ENCODE measurements at places on chromosomes 12 and 14. TPM values are rescaled to one million over a fixed set of nuclear protein-coding genes. Genes with fewer than 3 reads are reported as not detected.
A peak's percentile ranks its signal among the peaks of the same experiment; 100 is the strongest.

DNA sequence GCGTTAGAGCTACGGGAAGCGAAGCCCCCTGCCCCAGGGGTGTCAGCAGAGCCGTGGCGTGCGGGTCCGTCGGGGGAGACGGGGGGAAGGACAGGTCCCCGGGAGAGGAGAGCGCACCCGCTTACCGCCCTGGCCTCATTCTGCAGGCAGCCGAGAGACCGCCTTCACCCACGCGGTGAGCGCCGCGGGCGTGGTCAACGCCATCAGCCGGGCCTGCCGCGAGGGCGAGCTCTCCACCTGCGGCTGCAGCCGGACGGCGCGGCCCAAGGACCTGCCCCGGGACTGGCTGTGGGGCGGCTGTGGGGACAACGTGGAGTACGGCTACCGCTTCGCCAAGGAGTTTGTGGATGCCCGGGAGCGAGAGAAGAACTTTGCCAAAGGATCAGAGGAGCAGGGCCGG is 10.5 kb downstream of the WNT5B start:
- DNase-seq: no peak

GRCh38 chr14:58107947-58108552 is 44.0 kb downstream of the ARMH4 start:
- DNase-seq: peak; percentile 25

GRCh38 chr14:98798099-98798498 is 473.9 kb downstream of the BCL11B start:
- no peak for DNase-seq

GRCh38 chr14:100536721-100537445 is 50.3 kb downstream of the BEGAIN start:
- DNase-seq: no peak

DNA sequence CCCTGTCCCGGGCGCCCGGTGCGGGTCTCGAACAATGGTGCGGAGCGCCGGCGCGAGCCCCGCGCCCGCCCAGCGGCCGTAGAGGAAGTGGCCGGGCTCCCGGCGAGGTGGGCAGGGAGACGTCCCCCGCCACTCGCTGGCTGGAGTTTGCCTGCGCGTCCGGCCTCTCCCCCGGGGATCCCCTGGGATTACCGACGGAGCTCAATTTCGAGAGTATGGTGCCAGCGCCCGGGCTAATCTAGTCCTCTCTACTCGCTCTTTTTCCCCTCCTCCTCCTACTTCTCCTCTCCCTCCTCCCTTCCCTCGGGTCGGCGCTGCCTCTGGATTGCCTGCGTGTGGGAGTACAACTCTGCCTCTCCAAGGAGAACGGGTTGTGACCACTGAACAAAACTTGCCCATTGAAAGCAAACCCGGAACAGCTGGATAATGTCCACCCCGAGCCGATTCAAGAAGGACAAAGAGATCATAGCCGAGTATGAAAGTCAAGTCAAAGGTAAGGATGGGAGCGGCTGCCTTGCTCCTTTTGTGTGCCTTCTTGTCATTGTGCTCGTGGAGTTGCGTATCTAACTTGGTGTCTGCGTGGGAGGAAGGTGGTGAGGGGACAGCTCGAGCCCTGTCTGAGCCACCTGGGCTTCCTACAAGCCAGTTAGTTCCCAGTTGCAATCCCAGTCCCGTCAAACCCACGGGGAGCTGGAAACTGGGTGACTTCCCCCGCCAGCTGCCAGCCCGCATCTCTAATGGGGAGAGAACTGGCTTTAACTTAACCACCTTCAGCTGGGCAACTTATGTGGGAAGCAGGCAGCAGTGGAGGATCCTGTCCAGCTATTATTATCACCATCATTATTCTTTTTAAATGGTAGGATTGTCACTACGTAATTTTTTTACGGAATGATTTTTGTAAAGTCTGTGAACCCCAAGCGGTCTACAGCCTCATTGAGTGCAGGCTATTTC is at the start of gene SRGAP1:
Gene SRGAP1, plus strand, starts transcription at position 310 of the 951 bp plus-strand sequence. Its CDS starts 117 bp downstream, at position 427.
- peak; percentile 55 for DNase-seq

DNA sequence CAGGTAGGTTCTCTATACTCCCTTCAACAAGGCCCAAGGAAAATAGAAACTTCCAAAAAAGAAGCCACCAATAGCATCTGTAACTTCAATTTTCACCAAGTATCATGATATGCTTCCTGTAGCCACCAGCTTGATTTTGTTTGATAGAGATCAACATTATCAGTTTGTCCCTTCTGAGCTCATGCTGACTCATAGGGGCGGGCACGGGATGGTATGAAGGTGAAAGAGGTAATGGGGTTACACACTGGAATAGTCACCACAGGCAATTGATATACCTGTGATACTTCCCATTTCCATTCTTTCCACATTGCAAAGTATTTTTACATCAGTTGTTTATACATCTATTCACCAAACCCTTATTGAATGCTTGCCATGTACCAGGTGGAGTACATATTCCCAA is 134.1 kb downstream of the KCNA5 start:
- no peak for DNase-seq

DNA sequence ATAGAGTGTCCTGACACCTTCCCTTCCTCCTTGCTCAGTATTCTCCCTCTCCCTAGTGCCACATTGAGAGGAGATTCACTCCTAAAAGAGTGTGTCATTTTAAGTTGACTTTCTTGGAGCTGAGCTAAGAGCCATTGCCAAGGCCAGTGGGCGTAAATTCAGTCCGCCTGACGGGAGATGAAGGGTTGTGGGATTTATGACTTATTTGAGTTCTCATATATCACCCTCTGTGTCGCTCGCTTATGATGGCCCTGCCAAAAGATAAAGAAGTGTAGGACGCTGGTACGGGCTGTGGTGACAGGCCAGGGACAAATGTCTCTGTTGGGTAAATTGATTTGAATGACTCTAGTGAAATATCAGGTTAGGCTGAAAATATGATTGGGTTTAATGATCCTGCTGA is 867.4 kb downstream of the NRXN3 start:
- DNase-seq: no peak

DNA sequence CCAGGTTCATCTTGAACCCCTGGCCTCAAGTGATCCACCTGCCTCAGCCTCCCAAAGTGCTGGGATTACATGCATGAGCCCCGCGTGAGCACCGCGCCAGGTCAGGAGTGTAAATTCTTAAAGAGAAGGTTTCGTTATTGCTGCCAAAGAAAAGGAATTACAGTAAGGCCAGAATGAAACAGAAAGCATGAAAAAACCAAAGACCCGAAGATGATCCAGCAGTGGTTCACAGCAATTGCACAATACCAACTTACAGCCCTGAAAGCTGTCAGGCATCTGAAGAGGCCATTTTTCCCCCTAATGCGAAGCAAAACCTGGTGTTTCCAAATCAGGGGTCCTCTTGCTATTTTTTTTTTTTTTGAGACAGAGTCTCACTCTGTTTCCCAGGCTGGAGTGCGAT is 10.3 kb downstream of the RBM23 start:
- DNase-seq: no peak

- DNase-seq: no peak
Measured at GRCh38 chr12:130222519-130223218, 60.4 kb downstream of the FZD10 start.

ACSM4 gene
- total RNA-seq: not detected

RAD51AP1 gene
- 46.8 TPM for total RNA-seq

FIGNL2 gene
- 0.29 TPM for total RNA-seq

KRT71 gene
- total RNA-seq: not detected

CCDC198 gene
- not detected for total RNA-seq

NOS1 gene
- total RNA-seq: not detected

OR6C6 gene
- total RNA-seq: not detected

All from A172 (cell line).